Colonic mucosa (tissue), 4 donors: ENCODE measurements at places on chromosomes 11 and 22. TPM values are rescaled to one million over a fixed set of nuclear protein-coding genes. Genes with fewer than 3 reads are reported as not detected.

DNA sequence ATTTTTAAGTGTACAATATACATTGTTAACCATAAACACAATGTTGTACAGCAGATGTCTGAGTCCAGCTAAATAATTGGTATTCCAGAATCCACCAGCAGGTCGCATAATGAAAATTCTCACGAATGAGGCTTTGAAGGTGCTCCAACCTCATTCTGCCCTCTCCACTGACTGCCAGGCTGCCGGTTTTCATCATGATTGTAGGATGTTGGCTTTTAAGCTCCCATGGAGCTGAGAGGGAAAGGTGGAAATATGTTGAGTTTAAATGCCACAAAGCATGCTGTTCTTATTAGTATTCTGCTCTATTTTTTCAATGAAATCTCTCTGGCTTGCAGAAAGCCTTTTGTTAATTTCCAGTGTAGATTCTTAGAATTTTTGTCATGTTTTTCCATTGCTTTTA, 337.2 kb upstream of the DDI1 start:
- H3K36me3 ChIP-seq: no peaks in the 10 kb centered on the region
- no peaks in the 10 kb centered on the region for H3K4me1 ChIP-seq
- H3K4me3 ChIP-seq: no peak overlapping the region

DTX4 gene
- total RNA-seq: 59.7 TPM

PDE2A gene
- total RNA-seq: 8.9 TPM

SEZ6L gene
- not detected for total RNA-seq
